Lung (tissue), 17 donors: ENCODE measurements at places on chromosomes 16 and 17. TPM values are rescaled to one million over a fixed set of nuclear protein-coding genes. Genes with fewer than 3 reads are reported as not detected.

GRCh38 chr17:79077587-79077986 is 3.0 kb downstream of the ENGASE start:
- no peak overlapping the region for H3K27ac ChIP-seq
- no peaks in the 10 kb centered on the region for H3K4me1 ChIP-seq
- no peaks in the 10 kb centered on the region for H3K27me3 ChIP-seq
- no peak for DNase-seq

GRCh38 chr17:63514974-63515373 is 8.2 kb upstream of the KCNH6 start:
- no peak overlapping the region for H3K4me3 ChIP-seq
- DNase-seq = no peak
- H3K36me3 ChIP-seq = no peaks in the 10 kb centered on the region
- H3K27ac ChIP-seq = no peak overlapping the region
- no peaks in the 10 kb centered on the region for H3K4me1 ChIP-seq
- no peaks in the 10 kb centered on the region for H3K27me3 ChIP-seq

DNA sequence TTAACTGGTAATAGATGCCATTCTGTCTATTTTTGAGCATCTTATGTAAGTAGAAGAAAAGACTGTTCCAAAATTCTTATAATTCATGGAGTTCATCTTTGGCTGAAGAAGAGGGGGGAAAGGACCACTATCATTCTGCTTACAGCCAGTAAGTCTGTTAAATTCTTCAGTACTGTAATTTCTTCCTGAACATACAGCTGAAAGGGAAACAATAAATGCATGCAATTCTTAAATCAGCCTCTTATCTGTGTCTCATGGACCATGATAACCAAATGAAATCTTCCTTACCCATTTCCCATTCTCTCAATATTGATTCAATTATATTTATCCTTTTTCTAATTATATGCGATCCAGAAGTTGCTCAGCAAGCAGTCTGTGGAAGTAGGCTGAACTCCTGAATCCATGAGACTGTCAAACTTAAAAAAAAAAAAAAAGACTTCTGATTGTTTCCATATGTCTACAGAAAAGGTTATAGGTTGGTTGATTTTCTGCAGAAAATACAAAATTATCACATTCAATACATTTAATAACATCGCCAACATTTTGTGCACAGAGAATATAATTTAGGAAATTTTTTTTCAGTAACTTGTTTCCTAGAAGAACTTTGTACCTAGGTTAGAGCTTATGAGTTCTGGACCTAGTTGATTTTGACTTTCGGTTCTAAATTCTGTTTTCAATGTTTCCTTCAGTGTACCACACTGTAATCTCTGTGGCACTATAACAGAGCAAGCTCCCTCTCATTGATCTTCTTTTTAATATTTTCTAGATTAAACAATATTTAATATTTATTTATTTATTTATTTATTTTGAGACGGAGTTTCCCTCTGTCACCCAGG is 1.2 kb upstream of the ABCA9 start:
- peaks cover 12% of the 10 kb centered on the region for H3K4me1 ChIP-seq
- H3K27me3 ChIP-seq = no peaks in the 10 kb centered on the region
- no peak for DNase-seq
- no peak overlapping the region for H3K27ac ChIP-seq

GRCh38 chr16:28874406-28874805 is 3.9 kb upstream of the ATP2A1 start:
- no peak overlapping the region for H3K4me3 ChIP-seq
- DNase-seq = no peak
- H3K27ac ChIP-seq = no peak overlapping the region
- H3K36me3 ChIP-seq = peaks cover 24% of the 10 kb centered on the region
- H3K4me1 ChIP-seq = peaks cover 2% of the 10 kb centered on the region

- H3K4me3 ChIP-seq = no peak overlapping the region
- peaks cover 3% of the 10 kb centered on the region for H3K36me3 ChIP-seq
- no peak for DNase-seq
- H3K4me1 ChIP-seq = no peaks in the 10 kb centered on the region
Observed at GRCh38 chr17:64596988-64597387, 65.1 kb downstream of the SMURF2 start.

- H3K27ac ChIP-seq = no peak overlapping the region
- no peak overlapping the region for H3K4me3 ChIP-seq
- no peak for DNase-seq
- no peaks in the 10 kb centered on the region for H3K36me3 ChIP-seq
Observed at GRCh38 chr16:24208710-24209109, 47.4 kb upstream of the CACNG3 start.

- H3K4me1 ChIP-seq = no peaks in the 10 kb centered on the region
- no peak overlapping the region for H3K27ac ChIP-seq
- no peaks in the 10 kb centered on the region for H3K36me3 ChIP-seq
- no peak for DNase-seq
Observed at GRCh38 chr17:19590912-19591551, 57.4 kb downstream of the SLC47A1 start.

DNA sequence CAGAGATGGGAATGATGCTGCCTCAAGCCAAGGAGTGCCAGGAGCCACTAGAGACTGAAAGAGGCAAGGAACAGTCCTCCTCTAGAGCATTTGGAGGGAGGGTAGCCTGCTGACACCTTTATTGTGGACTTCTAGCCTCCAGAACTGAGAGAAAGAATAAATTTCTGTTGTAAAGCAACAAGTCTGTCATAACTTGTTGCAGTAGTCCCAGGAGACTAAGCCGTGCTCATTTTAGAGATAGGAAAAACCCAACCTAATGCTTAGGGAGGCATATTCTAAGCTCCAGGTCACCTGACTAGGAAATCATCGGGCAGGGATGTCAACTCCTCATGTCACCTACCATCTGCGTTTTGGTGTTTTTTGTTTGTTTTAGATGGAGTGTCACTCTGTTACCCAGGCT is 345.4 kb upstream of the EEF2KMT start:
- H3K4me1 ChIP-seq = no peaks in the 10 kb centered on the region
- H3K4me3 ChIP-seq = no peak overlapping the region

- peaks cover 2% of the 10 kb centered on the region for H3K4me1 ChIP-seq
- no peak overlapping the region for H3K4me3 ChIP-seq
- no peaks in the 10 kb centered on the region for H3K27me3 ChIP-seq
- no peaks in the 10 kb centered on the region for H3K36me3 ChIP-seq
- DNase-seq = no peak
Observed at GRCh38 chr16:48081656-48082055, 74.1 kb downstream of the ABCC12 start.

DNA sequence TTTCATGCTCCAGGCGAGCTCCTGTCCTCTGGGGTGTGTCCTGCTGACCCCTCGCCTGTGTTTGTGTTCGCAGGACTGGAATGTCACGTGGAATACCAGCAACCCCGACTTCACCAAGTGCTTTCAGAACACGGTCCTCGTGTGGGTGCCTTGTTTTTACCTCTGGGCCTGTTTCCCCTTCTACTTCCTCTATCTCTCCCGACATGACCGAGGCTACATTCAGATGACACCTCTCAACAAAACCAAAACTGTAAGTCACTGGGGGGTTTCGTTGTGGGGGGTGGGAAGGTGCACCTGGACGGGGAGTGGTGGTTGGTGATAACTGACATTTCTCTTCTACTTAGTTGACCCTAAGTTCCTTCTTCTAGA is 58.3 kb downstream of the ABCC1 start:
- DNase-seq = no peak
- no peaks in the 10 kb centered on the region for H3K36me3 ChIP-seq
- H3K4me3 ChIP-seq = no peak overlapping the region

GRCh38 chr16:29700253-29700987 is 21.4 kb downstream of the QPRT start:
- peaks cover 9% of the 10 kb centered on the region for H3K36me3 ChIP-seq
- no peak overlapping the region for H3K27ac ChIP-seq
- H3K4me1 ChIP-seq = no peaks in the 10 kb centered on the region
- H3K27me3 ChIP-seq = no peaks in the 10 kb centered on the region
- peak; percentile 80 for DNase-seq

GRCh38 chr17:29911641-29912177 is 18.3 kb downstream of the SSH2 start:
- no peak overlapping the region for H3K4me3 ChIP-seq
- no peaks in the 10 kb centered on the region for H3K27me3 ChIP-seq
- no peak overlapping the region for H3K27ac ChIP-seq
- H3K4me1 ChIP-seq = peaks cover 7% of the 10 kb centered on the region
- no peak for DNase-seq

- peaks cover 4% of the 10 kb centered on the region for H3K36me3 ChIP-seq
- no peak for DNase-seq
- no peaks in the 10 kb centered on the region for H3K27me3 ChIP-seq
- H3K4me3 ChIP-seq = no peak overlapping the region
Observed at GRCh38 chr16:52436339-52437276, 110.3 kb downstream of the TOX3 start.

DNA sequence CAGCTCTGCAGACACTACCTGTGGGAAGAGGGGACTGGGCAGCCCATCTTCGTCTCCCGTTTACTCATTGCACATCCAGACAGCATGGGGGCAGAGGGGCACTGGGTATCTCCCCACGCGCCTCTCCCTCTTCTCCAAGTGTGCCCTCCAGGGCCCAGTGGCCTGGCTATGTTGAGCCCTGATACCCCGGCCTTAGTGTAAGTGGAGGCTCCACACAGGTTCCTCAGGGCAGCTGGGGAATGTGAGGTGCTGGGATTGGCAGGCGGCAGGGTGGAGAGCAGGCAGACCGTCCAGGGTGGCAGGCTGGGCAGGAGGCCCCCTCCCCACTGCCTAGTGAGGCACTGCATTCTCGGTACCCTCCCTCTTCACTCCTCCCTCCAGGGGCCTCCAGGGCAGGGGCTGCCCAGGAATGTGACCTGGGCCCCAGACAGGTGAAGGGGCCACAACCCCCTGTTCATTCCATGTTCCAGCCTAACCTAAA is 13.2 kb upstream of the NAGLU start:
- H3K4me1 ChIP-seq = peaks cover 28% of the 10 kb centered on the region
- H3K27me3 ChIP-seq = no peaks in the 10 kb centered on the region
- no peak for DNase-seq
- H3K27ac ChIP-seq = peak overlapping the region; percentile 24
- H3K4me3 ChIP-seq = no peak overlapping the region

GRCh38 chr17:37276475-37276874 is 99.3 kb upstream of the C17orf78 start:
- H3K27ac ChIP-seq = no peak overlapping the region
- H3K4me1 ChIP-seq = peaks cover 4% of the 10 kb centered on the region
- H3K36me3 ChIP-seq = peaks cover 14% of the 10 kb centered on the region
- H3K4me3 ChIP-seq = no peak overlapping the region
- no peaks in the 10 kb centered on the region for H3K27me3 ChIP-seq
- DNase-seq = no peak

GRCh38 chr17:63961355-63962212 is 11.1 kb downstream of the SCN4A start:
- peak; percentile 73 for DNase-seq
- H3K27me3 ChIP-seq = no peaks in the 10 kb centered on the region
- no peak overlapping the region for H3K4me3 ChIP-seq
- H3K36me3 ChIP-seq = no peaks in the 10 kb centered on the region
- H3K27ac ChIP-seq = no peak overlapping the region

- H3K27ac ChIP-seq = no peak overlapping the region
- DNase-seq = no peak
- no peak overlapping the region for H3K4me3 ChIP-seq
- H3K36me3 ChIP-seq = peaks cover 2% of the 10 kb centered on the region
Observed at GRCh38 chr17:79833744-79834564, 5.3 kb downstream of the CBX4 start.

DNA sequence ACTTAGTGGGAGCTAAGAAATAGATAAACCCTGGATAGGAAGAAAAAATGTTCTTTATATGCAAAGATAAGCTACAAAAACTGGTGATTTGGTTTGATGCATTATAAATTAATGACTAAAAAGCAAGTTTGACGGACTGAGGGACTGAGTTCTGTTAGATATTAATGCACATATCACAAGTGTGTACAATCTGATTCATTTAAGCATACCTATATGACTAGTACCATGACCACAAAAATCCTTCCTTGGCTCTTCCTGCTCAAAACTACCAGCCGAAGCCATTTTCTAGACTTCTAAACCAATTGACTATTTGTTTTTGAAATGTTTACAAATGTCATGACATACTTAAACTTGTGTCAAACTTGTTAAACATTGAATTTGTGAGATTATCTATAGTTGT is 374.5 kb upstream of the MON1B start:
- no peaks in the 10 kb centered on the region for H3K4me1 ChIP-seq
- H3K27ac ChIP-seq = no peak overlapping the region
- H3K4me3 ChIP-seq = no peak overlapping the region
- H3K36me3 ChIP-seq = no peaks in the 10 kb centered on the region
- no peaks in the 10 kb centered on the region for H3K27me3 ChIP-seq

- H3K36me3 ChIP-seq = no peaks in the 10 kb centered on the region
- H3K27me3 ChIP-seq = no peaks in the 10 kb centered on the region
- no peak overlapping the region for H3K4me3 ChIP-seq
Observed at GRCh38 chr17:50129353-50129727, 620 bp downstream of the SAMD14 start.

- H3K27ac ChIP-seq = no peak overlapping the region
- no peaks in the 10 kb centered on the region for H3K36me3 ChIP-seq
- DNase-seq = no peak
Observed at GRCh38 chr17:3907483-3908216, 8.6 kb downstream of the P2RX1 start.

GRCh38 chr16:87982581-87983041 is 31.4 kb downstream of the BANP start:
- no peak overlapping the region for H3K4me3 ChIP-seq
- H3K27ac ChIP-seq = no peak overlapping the region
- DNase-seq = no peak

GRCh38 chr17:27570578-27570914 is 60.4 kb upstream of the LGALS9 start:
- no peak overlapping the region for H3K27ac ChIP-seq
- no peaks in the 10 kb centered on the region for H3K27me3 ChIP-seq
- H3K4me3 ChIP-seq = no peak overlapping the region
- H3K36me3 ChIP-seq = no peaks in the 10 kb centered on the region

Gene TANGO6
- total RNA-seq = 19.3 TPM

Gene PRSS27
- 1.1 TPM for total RNA-seq

Gene BCO1
- total RNA-seq = 0.21 TPM

Gene CLEC18B
- total RNA-seq = not detected

Gene SNX20
- 14.8 TPM for total RNA-seq

Gene SLC16A3
- 31.0 TPM for total RNA-seq

Gene SOX8
- total RNA-seq = 0.40 TPM

Gene FLII
- 152 TPM for total RNA-seq
